Activated T-cell treated with anti-CD3 and anti-CD28 coated beads for 4 hours (primary cell): ENCODE measurements at places on chromosomes 3 and 15.

DNA sequence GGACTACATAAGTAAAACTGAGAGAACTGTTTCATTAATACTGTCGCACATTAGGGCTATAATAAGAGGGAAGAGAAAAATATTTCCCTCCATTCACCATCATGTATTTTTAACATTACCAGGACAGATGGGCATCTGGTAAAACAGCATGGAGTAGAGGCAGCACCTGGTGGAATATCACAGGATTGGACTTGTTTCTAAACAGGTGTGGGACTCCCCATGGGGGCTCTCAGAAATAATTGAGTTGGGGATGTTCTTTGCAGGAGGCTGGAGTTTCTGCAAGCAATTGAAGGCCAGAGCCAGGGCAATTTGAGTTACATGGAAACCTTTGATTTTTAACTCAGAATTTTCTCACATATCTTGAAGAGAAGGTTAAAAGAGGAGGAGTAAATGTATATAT is 8.4 kb upstream of the MINDY2 start:
- no peak for DNase-seq

GRCh38 chr15:62550106-62550505 is 385.0 kb upstream of the C2CD4B start:
- no peak for DNase-seq

DNA sequence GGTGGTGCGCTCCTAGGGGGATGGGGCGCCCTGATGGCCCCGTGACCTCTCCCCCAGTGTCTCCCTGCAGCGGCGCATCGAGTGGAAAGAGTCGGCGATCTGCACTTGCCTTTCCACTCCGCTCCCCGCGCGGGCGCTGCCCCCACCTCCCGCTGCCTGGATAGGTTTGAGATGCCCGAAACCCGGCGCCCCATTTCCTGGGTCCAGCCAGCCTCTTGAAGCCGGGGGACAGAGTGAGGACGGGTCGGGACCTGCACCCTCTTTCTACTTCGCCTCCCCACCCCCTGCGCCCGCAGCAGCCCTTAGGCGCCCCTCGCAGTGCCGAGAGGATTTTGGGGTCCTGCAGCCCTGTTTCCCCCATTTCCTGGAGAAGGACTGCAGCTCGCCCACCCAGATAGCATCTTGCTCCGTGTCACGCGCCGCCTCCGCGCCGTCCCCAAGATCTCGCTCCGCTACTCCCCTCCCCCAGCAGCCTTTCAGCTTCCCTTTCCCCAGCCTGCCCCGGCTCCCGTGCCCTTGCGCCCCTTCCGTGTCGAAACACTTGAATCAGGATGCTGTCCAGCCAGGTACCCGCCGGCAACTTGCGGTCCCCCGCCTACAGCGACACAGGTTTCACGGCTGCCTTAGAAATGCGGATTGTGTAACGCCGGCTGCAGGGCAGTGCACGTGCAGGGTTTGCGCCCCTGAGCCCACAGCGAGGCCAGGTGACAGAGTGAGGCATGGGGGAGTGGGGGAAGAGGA is 519 bp downstream of the ABHD6 start:
- peak; percentile 43 for DNase-seq

GRCh38 chr3:30455840-30456239 is 150.6 kb upstream of the TGFBR2 start:
- no peak for DNase-seq

DNA sequence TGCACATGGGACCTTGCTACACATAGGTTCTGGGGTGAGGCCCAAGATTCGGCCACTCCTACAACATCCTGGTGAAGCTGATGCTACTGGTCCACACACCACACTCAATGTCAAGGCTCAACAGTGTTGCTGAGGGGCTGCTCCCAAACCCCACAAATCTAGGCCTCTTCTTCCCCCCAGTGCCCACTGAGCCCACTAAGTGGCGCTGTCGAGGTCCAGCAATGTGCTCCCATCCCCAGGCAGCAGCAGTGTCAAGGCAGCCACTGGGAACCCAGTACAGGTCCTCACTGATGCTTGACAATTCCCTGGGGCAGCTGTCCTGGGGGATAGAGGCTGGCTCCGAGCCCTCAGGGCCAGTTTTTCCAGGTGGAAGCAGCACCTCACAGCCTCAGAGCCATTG is 21.5 kb downstream of the SCN5A start:
- DNase-seq, result no peak

GRCh38 chr15:101599091-101599490 is 53.1 kb downstream of the TM2D3 start:
- DNase-seq, result no peak

GRCh38 chr3:15199493-15200105 is 6.4 kb upstream of the CAPN7 start:
- DNase-seq, result no peak

DNA sequence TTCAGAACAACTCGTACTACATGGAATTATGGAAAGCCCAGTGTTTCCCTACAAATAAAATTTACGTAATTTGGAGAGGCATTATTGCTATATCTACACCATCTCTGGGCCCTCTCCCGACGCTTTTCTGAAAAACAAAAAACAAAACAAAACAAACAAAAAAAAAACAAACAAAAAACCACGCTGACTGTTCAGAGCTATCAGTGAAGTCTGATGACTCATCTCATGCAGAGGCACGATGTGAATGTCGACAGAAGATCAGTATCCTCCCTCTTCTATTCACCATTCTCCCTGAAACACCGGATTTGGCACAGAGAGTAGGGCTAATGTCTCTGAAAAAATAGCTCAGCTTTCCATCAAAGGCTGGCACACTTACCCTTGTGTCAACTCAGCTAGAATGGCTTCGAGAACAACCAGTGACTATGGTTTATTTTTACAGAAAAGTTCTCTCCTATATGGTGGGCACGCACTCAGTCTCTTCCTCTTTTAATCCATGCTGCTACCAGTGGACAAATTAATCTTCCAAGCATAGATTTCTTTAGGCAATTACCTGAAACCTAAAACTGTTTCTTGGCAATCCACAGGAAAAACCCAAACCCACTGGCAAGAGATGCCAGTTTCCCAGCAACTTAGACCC is 1.5 kb downstream of the CRBN start:
- DNase-seq, result no peak

DNA sequence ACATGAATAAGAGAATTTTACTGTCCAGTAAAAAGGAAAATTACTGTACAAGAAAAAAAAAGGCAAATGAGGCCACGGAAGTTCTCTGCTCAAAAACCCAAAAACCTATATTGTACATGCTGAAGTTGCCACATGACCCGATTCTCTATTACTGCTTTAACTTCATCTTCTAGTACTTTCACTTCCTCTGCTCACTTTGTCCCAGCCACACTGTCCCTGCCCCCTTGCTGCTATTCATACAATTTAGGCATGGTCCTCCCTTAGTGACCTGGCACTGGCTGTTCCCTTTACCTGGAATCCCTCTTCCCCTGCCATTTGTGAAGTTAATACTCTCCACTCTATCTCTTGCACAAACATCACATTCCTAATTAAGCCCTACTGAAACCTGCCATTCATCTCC is 457.4 kb downstream of the MAGI1 start:
- DNase-seq, result no peak

DNA sequence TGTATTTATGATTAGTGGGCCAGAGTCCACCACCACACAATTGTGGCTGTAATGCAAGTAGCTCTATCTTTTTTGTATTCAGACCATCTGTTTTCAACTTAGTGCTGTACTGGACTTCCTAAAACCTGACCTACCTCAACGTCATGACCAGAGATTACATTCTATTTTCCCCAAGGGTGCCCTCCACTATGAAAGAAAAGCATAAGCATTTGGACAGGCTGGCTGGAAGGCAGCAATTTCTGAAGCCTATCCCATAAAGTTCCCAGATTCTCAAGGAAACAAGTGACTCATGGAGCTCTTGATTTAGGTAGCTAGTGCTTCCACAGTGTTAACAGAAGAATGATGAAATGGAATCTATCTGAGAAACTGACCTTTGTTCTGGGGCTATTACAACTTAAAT is 75.8 kb downstream of the COL8A1 start:
- no peak for DNase-seq

DNA sequence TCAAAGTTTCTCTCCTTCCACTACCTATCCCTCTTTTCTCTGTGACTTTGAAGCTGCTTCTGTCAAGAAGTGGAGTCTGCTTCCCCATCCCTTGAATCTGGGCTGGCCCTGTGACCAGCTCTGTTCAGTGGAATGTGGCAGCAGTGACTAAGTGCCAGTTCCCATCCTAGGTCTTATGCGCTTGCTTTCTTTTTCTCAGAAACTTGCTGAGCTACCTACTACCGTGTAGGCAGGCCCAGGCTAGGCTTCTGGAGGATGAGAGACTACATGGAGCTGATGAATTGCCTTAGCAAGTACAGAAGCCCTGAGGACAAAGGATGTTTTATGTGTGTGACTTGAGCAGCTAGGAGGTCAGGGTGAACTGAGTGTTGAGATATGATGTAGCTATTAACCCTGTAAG is 123.2 kb downstream of the PDCD6IP start:
- no peak for DNase-seq

DNA sequence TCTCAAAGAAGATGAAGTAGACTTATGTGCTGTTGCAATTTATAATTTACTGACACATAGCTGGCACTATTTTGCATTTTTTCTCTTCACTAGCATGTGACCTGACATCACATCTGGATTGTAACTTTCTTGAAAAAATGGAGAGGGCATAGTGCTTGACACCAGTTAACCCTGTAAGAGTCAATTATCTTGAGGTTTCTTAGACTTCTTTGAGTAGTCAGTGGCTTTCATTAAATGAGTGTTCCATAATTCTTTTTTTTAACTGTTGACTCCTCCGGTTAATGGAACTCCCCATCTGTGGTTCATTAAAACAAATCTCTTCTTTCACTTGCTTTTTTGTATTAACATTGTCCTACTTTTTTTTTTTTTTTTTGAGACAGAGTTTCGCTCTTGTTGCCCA is 16.9 kb upstream of the PRKCI start:
- DNase-seq, result no peak

DNA sequence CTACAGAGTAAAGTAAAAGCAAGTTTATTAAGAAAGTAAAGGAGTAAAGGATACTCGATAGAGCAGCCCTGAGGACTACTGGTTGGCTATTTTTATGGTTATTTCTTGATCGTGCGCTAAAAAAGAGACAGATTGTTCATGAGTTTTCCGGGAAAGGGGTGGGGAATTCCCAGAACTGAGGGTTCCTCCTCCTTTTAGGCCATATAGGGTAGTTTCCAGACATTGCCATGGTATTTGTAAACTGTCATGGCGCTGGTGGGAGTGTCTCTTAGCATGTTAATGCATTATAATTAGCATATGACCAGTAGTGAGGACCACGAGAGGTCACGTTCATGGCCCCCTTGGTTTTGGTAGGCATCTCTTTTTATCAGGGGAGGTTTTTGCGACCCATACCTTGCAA is 213.1 kb downstream of the OSBPL10 start:
- DNase-seq, result no peak

DNA sequence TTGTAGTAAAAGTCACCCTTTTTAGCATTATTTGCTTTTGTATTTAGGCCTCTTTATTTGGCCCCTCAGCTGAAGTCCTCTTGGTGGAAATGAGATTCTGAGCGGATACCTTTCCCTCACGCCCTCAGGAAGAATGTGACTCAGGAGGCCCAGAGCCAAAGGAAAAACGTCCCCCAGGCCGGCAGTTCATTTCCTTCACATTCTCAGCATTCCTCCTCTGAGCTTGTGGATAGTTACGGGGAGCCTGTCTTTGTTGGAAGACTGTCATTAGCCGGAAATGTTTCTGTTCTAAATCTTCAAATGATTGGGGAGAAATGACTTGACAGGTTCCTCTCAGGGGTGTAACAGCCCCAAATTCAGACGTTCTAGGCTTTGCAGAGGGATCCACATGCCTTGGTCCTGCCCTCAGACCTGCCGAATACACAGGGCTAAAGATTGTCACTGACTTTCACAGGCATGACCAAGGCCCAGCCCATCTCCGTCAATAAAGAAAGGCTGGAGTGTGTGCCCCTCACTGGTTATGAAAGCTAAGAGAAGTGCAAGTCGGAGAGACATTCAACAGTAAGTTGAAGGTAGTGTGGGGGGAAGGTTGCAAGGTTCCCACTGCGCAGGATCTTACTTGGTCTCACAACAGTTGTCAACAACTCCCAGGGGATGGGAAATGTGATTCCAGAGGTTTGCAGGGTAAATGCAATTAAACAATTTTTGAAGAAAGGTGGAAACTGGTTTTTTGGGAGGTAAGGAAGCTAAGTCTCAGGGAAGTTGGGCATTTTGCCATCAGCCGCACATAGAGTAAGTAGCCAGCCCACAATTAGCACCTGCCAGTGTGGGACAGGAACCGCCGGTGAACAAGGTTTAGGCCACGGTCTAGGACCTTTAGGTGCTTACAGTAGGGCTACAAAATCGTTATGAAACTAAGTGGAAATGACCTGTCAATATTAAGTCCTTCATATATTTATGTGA is 39.7 kb upstream of the MYZAP start:
- DNase-seq, result no peak

DNA sequence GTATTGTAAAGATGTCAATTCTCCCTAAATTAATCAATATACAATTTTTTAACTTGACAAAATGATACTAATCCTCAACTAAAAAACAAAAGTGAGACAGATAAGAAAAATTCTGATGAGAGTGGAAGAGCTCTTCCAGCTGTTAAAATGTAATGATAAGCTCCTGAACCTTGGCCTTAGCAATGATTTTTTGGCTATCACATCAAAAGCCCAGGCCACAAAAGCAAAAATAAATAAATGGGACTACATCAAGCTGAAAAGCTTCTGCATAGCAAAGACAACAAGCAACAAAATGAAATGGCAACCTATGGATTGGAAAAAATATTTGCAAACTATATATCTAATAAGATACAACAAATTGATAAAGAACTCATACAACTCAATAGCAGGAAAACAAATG is 24.0 kb upstream of the SRPRB start:
- no peak for DNase-seq
